ENCODE measurements at places on chromosomes 13 and 19.

DNA sequence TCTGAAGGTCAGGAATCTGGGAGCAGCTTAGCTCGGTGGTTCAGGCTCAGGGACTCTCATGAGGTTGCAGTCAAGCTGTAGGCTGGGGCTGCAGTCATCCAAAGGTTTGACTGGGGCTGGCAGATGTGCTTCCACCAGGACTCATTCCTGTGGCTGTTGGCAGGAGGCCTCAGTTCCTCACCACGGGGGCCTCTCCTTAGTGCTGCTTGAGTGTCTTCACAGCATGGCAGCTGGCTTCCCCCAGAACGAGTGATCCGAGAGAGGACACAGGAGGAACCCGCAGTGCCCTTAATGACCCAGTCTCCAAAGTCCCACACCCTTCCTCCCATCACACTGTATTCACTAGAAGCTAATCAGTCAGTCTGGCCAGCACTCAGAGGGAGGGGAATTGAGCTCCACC, 38.7 kb upstream of the EHD2 start:
- no peak for DNase-seq

DNA sequence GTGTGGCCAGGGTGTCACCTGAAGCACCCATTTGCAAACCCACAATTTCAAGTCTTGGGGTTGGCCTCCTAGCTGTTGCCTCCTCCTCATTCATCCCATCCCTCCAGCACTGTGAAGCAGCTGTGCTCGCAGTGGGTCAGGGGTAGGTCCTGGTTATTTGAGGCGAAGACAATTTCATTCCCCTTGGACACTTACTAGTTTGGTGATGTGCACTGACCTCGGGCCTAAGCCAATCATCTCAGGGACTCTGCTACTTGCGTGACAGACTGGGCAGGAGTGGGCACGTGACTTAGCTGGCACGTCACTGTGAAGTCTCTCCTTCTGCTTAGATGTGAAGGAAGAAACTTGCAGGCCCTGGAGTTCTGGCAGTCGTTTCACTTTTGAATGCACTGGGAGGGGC, 3.5 kb upstream of the ATP11A start:
- no peak for DNase-seq

GRCh38 chr13:39315796-39316195, 277.5 kb downstream of the NHLRC3 start:
- no peak for DNase-seq

- peak; percentile 81 for DNase-seq
Observed at GRCh38 chr13:44218501-44219240, 155.0 kb upstream of the SERP2 start.

- DNase-seq: no peak
Observed at GRCh38 chr13:63737418-63737817, 2321.8 kb upstream of the PCDH20 start.

DNA sequence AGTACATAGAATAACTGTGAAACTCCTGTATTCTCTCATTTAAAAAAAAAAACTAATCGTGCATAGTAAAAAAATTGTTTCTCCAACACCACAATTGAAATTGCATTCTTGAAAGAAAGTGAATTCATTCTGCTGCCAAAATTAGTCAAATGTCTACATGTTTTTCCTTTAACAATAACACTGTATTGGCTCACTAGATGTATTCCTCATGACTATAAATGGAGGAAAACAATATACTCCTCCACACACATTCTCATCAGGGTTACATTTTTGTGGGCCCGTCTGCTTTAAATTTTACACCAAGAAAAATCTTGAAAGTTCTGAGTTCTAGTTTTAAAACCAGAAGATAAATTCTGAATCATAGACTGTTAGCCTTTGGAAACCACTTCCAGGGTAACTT, 233.6 kb downstream of the KLF12 start:
- DNase-seq: no peak

- no peak for DNase-seq
Observed at GRCh38 chr19:5125797-5126497, 157.0 kb downstream of the KDM4B start.

DNA sequence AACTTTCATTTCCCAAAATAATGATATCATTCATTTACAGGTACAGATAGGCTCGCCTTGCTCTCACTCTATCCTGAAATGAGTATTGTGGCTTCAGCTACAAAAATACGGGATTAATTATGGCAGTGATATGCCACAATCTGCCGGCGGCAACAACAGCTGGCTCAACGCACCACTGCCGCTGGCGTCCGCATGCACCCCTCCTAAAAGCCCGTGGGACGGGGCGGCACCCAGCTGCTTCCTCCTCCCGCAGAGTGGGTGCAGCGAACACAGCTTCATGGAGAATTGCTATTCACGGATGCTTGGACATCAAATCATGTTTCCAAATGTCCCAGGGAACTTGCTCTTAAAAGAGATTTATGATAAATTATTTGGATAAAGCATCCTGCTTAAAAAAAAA, 266.8 kb downstream of the TEX29 start:
- DNase-seq: no peak

- no peak for DNase-seq
Observed at GRCh38 chr13:33918199-33918932, 100.4 kb downstream of the RFC3 start.

- DNase-seq: no peak
Observed at GRCh38 chr19:7947939-7948338, 4.5 kb upstream of the TIMM44 start.

DNA sequence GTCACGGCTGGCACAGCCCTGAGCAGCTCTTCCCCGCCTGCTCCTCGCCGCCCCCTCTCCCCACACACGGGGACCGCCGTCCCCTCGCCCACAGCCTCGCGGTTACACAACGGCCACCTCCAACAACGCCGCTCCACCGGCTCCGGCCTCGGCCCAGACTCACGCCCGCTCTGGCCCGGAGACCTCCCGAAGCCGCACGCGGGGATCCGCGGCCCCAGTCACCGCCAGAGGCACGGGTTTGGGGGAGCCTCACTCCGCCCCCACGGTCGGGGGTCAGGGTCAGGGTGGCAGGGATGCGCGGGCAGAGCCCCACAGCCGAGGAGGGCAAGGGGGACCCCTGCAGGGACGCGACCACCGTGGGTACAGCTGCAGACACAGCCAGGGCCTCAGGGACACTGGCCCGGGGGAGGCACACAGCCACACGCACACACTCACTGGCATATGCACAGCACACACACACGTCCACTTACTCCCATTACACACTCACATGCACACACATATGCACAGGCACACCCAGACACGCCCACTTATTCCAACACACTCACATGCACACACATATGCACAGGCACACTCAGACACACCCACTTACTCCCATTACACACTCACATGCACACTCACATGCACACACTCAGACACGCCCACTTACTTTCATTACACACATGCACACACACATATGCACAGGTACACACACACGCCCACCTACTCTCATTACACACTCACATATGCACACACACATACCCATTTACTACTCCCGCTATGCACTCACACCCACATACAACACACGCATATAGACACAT, 1.6 kb downstream of the TTYH1 start:
- DNase-seq: no peak

DNA sequence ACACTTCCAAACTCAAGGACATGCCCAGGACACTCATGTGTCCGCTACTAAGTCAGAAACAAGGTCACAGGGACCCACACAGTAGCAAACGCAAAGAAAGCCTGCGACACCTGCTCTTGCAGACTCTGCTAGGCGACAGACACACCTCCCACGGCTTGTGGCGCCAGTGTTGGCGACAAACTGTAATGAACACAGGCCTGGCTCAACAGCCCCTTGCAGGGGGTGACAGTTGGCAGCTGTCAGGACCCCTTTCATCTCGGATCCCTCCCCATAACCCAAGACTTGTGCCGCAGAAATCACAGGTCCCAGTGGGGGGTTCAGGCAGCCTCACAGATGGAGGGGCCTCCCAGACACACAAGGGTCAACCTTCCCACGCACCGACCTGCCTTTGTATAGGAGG, 364 bp downstream of the CKM start:
- peak; percentile 94 for DNase-seq

DNA sequence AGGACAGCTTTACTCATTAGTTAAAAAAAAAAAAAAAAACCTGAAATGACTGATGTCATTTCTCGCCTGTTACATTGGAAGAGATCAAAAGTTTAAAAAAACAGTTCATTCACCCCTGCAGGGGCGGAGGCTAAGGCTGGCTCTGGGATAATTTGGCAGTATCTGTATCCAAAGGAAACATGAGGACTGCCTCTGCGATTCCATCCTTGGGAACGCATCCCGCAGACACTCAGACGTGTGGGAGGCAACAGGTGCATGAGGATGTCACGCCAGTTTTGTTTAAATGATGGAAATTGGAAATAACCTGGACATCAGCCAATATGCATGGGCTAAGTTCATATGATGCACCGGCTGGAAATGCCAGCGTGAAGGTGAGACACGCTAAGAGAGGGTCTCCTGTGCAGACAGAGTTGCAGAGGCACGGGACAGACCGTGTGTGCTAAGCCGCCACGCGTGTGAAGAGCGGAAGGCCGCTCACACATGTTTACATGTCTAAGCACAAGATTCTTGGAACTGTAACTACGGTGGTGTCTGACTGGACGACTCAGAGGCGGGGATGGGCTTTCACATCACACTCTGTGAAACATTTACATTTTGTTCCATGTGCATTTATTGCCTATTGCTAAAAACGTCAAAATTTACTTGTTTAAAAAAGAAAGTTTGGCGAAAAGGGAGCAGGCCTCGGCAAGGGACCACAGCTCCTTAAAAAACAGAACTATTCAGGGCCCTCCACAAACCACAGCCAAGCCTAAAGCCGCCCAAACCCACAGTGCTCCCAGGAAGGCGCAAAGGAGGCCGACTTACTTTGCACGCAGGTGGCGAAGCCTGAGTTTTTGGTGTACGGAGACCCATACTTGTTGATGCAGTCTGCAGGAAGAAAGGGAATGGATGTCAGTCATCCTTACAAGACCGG, 17.9 kb downstream of the GAS6 start:
- DNase-seq: no peak

- no peak for DNase-seq
Observed at GRCh38 chr19:39516270-39516669, 1.3 kb downstream of the SELENOV start.
